Spinal cord (tissue), 10 donors: ENCODE measurements at places on chromosomes 4 and X.

DNA sequence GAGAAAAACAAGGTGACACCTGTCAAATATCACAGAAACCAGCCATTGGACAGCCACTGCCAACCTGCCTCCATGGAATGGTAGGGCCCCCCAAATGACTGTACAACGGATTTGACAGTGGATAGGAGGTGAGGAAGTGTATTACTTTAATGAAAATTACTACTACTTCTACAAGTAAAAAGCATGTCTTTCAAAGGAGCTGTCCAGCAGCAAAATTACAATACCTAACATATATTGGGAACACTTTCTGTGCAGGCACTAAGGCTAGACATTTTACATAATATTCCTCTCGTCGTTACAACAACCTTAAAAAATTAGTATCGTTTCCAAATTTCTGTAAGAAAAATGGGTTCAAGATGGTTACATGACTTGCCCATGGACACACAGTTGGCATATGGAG lies 14.9 kb downstream of the PPP3CA start:
- no peak overlapping the region for H3K27ac ChIP-seq
- no peak overlapping the region for H3K4me3 ChIP-seq

DNA sequence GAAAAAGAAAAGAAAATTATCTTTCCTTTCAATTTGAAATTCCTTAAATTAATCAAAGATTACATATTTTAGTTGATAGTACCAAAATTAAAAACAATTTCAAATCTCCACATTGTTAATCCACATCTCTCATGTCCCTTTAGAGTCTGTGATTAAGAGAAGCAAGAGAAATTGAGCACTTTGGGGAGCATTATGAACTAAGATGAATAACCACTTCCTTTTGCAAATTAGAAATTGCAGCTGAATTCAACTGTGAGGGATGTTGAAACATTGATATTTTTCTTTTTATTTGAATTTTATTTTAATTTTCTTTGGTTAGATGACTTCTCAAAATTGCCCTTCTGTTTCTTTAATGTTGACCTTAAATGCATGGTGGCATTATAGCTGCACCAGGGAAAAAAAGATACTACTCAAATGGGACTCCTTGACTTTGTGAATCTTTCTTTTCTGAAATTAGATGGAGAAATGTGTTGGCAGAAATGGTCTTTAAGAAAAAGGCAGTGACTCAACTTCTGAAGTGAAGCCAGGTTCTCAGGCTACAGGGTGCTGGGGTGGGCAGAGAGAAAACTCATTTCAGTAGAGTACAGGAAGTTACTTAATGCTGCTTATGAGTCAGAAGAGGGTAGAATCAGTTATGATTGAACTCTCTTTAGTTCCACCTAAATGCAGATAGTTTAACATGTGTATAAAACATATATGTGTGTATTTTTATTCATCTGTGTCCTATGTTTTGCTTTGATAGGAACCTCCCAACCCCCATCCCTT lies 92.0 kb upstream of the TNIP3 start:
- no peaks in the 10 kb centered on the region for H3K4me1 ChIP-seq
- DNase-seq, result no peak
- H3K4me3 ChIP-seq, result no peak overlapping the region
- H3K27me3 ChIP-seq, result no peaks in the 10 kb centered on the region

- DNase-seq, result no peak
- no peak overlapping the region for H3K4me3 ChIP-seq
- H3K27me3 ChIP-seq, result no peaks in the 10 kb centered on the region
- no peaks in the 10 kb centered on the region for H3K4me1 ChIP-seq
- H3K36me3 ChIP-seq, result no peaks in the 10 kb centered on the region
- H3K27ac ChIP-seq, result no peak overlapping the region
Measured at GRCh38 chrX:110491846-110492620, 133.4 kb downstream of the RTL9 start.

DNA sequence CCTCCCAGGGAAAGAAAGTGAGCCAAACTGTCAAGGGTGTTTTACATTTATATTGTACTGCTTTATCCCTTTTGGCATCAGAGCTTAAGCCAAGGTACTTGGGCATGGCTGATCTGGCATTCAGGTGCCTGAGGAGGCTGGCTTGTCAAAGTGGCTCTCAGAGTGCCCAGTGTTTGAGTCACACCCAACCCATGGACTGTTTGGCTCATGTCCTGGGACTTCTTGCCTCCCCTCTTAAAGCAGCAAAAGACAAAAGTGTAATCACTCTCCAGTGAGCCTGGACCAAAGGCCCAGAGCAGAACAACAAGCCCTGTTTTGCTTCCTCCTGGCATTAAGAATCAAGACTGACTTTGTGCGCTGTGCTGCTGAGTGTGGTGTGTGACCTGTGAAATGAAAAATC lies 311.7 kb upstream of the TAPT1 start:
- H3K4me1 ChIP-seq, result no peaks in the 10 kb centered on the region
- no peaks in the 10 kb centered on the region for H3K36me3 ChIP-seq
- no peaks in the 10 kb centered on the region for H3K27me3 ChIP-seq
- no peak overlapping the region for H3K27ac ChIP-seq

GRCh38 chrX:108285356-108285755 lies 152.9 kb downstream of the COL4A6 start:
- no peak overlapping the region for H3K4me3 ChIP-seq
- no peaks in the 10 kb centered on the region for H3K36me3 ChIP-seq

DNA sequence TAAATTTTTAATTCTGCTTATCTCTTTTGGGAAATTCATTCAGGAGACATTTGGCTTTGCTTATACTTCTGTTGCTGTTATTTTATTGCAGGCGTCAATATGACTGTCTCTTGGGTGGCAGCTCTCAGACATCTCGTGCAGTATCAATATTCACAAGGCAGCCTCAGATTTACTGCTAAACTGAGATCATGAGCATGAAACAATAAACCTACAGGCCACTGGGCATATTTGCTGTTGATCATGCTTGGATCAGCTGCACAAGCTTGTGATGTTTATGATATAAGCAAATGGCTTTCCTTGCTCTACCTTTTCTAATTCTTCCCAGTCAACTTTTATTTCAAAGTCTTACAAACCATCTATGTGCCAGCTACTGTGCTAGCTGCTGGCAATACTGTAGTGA lies 39.2 kb downstream of the TSPAN5 start:
- no peak overlapping the region for H3K27ac ChIP-seq
- no peak overlapping the region for H3K4me3 ChIP-seq
- DNase-seq, result peak; percentile 53

DNA sequence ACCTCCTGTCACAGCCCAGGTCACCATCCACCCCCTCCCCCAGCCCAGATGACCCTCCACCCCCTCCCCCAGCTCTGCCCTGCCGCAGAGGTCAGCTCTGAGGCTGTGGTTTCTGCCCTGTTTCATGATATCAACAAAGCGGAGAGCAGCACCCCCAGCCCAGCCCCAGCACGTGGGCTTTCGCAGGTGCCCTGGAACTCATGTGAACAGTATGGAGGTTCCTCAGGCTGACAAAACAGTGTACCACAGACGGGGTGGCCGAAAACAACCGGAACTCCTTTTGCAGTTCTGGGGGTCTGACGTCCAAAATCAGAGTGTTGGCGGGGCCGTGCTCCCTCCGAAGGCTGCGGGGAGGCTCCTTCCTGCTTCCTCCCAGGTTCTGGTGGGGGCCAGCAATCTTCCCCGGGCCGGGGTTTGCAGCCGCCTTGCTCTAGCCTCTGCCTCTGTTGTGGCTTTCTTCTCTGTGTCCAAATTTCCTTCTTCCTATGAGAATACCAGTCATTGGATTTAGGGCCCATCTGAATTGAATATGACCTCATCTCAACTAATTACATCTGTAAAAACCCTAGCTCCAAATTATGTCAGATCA lies 7.9 kb upstream of the PSAPL1 start:
- H3K4me1 ChIP-seq, result peaks cover 3% of the 10 kb centered on the region
- DNase-seq, result no peak
- H3K27me3 ChIP-seq, result peaks cover 3% of the 10 kb centered on the region
- no peak overlapping the region for H3K27ac ChIP-seq

DNA sequence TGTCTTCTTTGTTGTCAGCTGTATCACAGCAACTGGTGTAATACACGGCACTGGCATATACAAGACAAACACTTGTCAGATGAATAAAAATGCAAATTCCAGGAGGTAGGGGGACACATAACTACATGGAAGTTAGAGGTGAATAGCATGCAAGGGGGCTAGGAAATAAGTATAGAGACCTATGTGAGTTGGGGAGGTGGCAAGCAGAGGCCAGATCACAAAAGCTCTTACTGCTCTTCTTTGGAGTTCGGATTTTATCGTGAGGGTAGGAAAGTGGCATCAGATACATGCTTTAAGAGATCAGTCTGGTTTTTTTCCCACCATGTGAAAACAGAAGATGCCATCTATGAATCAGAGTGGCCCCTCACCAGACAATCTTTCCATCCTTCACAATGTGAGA lies 2.8 kb upstream of the SRP72 start:
- no peak overlapping the region for H3K27ac ChIP-seq
- H3K36me3 ChIP-seq, result peaks cover 15% of the 10 kb centered on the region
- peaks cover 11% of the 10 kb centered on the region for H3K4me1 ChIP-seq
- H3K4me3 ChIP-seq, result no peak overlapping the region
- H3K27me3 ChIP-seq, result no peaks in the 10 kb centered on the region
- DNase-seq, result no peak

- no peaks in the 10 kb centered on the region for H3K4me1 ChIP-seq
- no peaks in the 10 kb centered on the region for H3K27me3 ChIP-seq
- no peak for DNase-seq
- no peak overlapping the region for H3K27ac ChIP-seq
- H3K36me3 ChIP-seq, result no peaks in the 10 kb centered on the region
- no peak overlapping the region for H3K4me3 ChIP-seq
Measured at GRCh38 chrX:38817004-38817703, 15.9 kb downstream of the MID1IP1 start.

DNA sequence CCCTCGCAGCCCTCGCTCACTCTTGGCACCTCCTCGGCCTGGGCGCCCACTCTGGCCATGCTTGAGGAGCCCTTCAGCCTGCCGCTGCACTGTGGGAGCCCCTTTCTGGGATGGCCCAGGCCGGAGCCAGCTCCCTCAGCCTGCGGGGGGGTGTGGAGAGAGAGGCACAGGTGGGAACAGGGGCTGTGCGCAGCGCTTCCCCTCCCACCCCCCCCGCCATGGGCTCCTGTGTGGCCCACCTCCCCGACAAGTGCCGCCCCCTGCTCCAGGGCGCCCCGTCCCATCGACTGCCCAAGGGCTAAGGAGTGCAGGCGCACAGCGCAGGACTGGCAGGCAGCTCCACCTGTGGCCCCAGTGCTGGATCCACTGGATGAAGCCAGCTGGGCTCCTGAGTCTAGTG lies 220.2 kb downstream of the STPG2 start:
- no peaks in the 10 kb centered on the region for H3K27me3 ChIP-seq
- H3K27ac ChIP-seq, result no peak overlapping the region
- H3K4me3 ChIP-seq, result no peak overlapping the region
- no peak for DNase-seq

GRCh38 chr4:43112139-43112538 lies 219.6 kb downstream of the GRXCR1 start:
- no peaks in the 10 kb centered on the region for H3K36me3 ChIP-seq
- DNase-seq, result no peak
- H3K4me3 ChIP-seq, result no peak overlapping the region
- no peaks in the 10 kb centered on the region for H3K4me1 ChIP-seq

- H3K4me1 ChIP-seq, result peaks cover 15% of the 10 kb centered on the region
- no peaks in the 10 kb centered on the region for H3K27me3 ChIP-seq
- DNase-seq, result no peak
- no peak overlapping the region for H3K4me3 ChIP-seq
- no peak overlapping the region for H3K27ac ChIP-seq
Measured at GRCh38 chr4:26346203-26346620, 25.4 kb downstream of the RBPJ start.

GRCh38 chrX:50458483-50458882 lies 12.1 kb downstream of the DGKK start:
- H3K36me3 ChIP-seq, result no peaks in the 10 kb centered on the region
- H3K4me3 ChIP-seq, result no peak overlapping the region
- H3K27ac ChIP-seq, result no peak overlapping the region
- no peaks in the 10 kb centered on the region for H3K4me1 ChIP-seq
